Activated T-cell treated with anti-CD3 and anti-CD28 coated beads, Interleukin-2, amount 50 U/mL, for 48 hours (primary cell): ENCODE measurements at places on chromosomes 7 and 10.

DNA sequence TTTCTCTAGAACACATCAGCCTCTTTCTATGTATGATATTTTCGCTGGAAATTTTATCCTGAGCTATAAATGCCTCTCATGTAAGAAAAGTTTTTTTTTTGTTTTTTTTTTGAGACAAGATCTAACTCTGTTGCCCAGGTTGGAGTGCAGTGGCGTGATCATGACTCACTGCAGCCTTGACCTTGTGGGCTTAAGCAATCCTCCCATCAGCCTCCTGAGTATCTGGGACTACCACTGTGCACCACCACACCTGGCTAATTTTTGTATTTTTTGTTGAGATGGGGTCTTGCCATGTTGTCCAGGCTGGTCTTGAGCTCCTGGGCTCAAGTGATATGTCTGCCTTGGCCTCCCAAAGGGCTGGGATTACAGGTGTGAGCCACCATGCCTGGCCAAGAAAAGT, 80.4 kb downstream of the ADK start:
- no peak for DNase-seq

DNA sequence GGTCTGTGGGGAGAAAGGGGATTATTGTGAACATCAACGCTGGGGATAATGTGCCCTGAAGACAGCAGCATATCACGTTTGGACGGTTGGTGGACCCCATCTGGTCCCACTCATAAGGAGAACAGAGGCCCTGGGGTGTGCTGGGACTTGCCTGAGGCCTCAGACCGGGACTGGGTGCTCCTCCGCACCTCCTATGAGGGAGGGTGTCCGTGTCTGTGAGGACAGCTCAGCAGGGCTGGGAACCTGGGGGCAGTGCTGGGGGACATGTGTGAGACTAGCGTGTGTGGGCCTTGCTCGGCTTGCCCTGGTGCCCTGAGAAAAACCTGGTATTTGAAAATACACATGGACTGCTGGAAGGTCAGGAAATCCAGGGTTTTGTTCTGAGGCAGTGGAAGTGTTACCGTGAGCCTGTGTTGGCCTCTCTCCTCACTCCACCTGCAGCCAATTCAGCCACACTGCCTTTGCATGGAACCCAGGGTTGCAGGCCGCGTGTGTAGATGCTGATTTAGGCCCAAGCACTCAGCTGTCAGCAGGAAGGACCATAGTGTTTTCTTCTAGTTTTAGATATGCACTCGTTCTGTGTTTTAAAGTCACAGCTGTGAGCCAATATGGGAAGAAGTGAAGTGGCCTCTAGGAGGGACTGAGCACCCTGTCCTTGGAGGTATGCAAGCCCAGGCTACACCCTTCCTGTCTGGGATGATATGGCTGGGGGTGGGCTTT, 13.4 kb upstream of the SH2D4B start:
- no peak for DNase-seq

- DNase-seq: no peak
These were observed 218.8 kb downstream of the PHF14 start for GRCh38 chr7:11192506-11192905.

GRCh38 chr10:21526188-21526859, 842 bp upstream of the SKIDA1 start:
- peak; percentile 69 for DNase-seq

DNA sequence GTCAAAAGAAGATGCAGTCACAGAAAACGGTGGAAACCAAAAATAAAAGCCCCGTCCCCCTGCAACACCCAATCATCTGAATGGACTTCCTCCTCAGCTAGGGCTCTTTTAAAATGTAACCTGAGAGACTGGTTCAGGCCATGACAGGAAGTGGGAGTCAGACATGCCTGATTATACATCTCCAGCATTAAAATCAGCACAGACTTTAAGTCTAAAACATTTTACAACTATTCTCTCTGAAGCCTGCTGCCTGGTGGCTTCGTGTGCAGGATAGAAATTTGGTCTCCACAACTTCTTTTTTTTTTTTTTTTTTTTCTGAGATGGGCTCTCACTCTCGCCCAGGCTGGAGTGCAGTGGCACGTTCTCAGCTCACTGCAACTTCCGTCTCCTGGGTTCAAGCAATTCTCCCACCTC, 30.3 kb downstream of the HACD1 start:
- no peak for DNase-seq

GRCh38 chr10:125916977-125917376, 20.6 kb downstream of the FANK1 start:
- DNase-seq: no peak

DNA sequence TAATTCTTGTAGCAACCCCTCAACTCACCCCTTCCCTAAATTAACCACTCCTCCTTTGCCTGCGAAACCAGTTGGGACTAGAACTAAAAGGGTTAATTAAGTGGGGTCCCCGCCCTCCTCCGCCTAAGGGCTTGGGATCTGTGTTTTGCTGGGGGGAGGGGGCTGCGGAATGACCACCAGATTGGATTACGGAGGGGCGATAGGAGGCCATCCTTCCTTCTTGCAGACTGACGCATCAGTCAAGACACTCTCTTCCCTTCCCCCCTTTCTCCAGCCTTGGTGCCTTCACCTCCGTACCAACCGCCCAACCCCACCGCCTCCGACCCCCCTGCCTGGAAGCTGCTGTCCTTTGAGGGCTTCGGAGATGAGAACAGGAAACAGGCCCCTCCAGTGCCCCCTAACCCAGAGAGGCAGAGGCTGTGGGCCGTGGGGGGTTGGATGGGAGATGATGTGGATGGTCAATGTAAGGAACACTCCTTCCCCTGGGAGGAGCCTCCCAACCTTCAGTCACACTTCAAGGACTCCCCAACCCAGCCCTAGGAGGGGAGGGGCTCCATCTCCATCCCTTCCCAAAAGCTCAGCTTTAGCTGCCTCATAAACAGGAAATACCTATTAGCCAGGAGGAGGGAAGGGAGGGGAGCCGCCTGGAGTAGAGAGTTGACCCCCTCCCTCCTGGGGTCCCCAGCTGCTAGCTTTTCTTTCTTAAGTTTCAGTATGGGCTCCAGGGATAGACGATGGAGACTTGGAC, 997 bp upstream of the LDB1 start:
- no peak for DNase-seq

DNA sequence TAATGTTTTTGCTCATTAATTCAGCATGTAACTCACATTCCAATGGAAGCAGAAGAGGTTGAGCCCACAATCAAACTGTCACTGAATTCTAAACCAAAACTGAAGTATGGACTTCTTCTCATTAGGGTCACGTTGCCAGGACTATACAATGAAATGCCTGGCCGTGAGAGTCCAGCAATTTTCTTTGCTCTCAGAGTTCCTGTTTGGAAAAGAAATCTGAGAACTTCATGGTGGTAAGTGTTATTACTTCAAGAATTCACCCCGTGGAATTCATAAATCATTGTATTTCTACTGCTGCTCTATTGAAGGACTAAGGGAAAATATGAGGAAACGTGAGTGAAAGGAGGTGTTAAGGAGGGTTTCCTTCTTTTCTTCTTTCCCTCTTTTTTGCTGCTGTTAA, 441.8 kb upstream of the AKR1E2 start:
- no peak for DNase-seq

DNA sequence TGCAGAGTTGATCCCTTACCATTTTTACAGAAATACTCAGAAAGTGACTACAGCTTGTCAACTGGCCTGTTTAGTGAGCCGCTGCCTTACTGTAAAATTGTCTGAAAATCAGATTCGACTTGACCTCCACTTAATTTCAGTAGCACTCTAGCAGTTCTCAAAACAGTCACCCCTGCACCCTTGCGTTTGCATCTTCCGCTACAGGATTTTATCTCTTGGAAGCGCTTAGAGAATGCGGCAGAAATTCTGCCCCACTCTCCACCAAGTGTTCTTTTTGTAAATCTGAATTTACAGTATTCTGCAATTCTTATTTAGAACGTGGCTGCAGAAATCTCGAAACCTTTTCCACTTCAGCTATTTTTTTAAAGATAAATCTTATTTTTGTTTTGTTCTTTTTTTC, 1.9 kb upstream of the TWIST1 start:
- no peak for DNase-seq

DNA sequence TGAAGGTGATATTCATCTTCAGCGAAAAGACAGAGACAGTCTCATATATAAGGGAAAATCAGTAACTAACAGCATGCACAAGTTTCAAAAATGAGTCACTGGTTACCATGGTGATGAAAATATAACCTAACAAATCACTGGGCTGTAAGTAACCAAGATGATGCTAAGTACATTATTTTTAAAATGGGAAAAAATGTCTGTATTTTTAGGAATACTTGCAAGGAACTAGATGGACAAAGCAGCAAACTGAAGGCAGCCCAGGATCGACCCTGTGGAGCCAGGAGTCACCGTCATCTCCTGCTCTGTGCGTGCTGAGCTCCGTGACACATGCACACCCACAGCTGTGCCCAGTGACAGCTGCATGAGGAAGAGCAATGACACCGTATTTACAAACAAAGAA, 137.3 kb downstream of the ELMO1 start:
- peak; percentile 39 for DNase-seq

- no peak for DNase-seq
These were observed 122.6 kb upstream of the PTER start for GRCh38 chr10:16314259-16314658.

GRCh38 chr7:121810831-121811672, 61.9 kb upstream of the PTPRZ1 start:
- no peak for DNase-seq

GRCh38 chr10:48247680-48248079, 26.8 kb downstream of the FRMPD2 start:
- peak; percentile 7 for DNase-seq

GRCh38 chr10:84337199-84337598, 8.8 kb downstream of the CCSER2 start:
- no peak for DNase-seq

DNA sequence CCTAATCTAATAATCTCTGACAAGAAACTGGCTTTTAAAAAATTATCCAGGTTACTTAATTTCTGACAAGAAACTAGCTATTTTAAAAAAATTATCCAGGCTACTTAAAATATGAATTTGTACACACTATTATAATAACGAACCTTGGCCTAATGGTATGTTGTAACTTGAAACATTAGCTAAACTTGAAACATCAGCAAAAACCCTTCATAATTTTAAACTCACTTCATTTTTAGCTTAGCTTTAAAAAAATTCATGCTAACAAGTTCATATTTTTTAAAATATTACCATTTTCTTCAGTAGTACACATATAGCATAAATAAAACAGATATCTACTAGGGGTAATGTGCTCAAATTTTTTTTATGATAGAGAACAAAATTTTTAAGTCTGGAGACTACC, 35.6 kb downstream of the BRAF start:
- no peak for DNase-seq

DNA sequence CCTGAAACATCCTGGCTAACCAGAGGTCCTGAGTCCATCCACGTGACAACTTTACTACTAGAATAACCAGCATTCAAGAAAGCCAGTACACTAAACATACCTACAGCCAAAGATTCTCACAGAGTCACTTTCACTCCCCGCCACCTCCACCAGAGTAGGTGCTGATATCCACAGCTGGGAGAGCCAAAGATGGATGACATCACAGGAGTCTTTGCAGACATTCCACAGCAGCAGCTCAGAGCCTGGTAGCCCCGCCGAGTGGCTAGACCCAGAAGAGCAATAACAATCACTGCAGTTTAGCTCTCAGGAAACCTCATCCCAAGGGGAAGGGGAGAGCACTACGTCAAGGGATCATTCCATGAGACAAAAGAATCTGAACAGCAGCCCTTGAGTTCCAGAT, 13.5 kb upstream of the ADAM22 start:
- no peak for DNase-seq

DNA sequence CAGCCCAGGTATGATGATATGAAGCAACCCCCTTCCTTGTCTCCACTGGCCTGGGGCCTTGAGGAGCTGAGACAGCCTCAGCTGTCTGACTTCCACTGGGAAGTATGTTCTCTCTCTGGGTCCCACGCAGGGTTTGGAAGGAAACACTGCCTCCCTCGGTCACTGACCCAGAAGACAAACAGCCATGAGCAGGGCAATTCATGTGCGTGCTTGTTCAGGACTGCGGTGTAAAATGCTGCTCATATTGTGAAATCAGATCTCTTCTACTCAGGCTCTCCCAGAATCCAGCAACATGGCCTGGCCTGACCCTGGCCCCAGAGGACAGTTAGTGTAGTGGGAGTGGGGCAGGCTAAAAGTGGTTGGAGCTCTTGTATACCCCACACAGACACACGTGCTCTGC, 2.8 kb downstream of the CLCN1 start:
- no peak for DNase-seq

DNA sequence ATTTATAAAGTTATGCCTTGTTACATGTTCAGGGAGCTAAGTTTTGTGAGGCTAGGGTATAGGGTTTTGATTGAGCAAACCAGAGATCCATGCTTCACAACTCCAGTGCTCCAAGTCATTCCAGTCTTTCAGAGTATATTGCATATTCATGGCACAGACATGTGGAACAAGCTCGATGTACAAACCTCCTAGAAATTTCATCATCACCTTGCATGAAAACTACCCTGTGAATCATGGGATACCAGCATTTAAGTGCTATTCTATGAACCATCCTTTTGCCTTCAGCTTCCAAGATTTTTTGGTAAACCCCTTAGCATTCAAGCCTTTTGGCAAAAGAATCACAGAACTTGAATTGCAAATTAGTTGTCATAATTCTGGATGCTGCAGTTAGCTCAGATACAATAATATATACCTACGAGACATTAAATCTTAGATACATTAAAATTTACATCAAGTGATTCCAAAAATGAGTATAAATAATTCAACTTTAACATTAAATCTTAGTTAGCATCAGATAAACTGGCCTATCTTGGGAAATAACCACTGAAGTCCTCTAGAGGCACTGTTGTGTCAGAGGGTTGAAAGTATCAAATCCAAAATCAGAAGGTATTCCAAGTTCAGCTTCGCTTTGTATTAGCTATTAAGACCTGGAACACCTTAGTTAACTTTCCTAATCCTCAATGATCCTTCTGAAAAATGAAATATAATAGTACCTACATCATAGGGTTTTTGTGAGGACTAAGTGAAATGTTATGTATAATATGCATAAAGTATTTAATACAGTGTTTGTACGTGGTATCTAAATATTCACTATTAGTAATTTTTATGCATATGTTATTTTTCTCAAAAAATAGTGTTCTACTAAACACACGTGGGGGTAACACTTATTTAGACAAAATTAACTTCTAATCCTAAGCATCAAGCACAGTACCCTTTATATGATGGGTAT, 55.5 kb upstream of the CABCOCO1 start:
- no peak for DNase-seq

DNA sequence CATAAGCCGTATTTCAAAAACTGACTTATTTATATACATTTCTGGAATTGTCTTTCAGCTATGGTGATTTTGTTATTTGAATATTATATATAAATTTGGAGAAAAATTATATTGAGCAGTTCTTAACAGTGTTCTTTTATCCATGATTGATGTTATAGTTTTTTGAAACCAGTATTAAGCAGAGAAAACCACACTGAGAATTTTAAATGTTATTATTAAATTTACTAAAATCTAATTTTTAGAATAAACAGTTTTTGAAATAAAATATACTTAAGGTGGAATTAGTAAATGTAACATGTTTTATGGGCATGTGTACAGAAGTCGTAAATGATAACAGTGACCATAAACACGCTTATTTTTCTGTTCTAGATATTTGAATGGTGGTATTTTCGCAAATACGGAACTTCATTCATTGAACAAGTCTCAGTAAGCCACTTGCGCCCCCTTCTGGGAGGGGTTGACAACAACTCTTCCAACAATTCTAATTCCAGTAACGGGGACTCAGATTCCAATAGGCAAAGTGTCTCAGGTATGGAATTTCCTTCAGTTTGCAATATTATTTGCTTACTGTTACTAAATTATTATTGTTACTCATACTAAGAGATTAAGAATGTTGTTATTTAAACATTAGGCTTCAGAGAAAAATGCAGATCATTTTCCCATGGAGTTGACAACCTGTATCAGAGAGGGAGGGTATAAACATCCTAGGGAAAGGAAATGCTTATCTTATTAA, 166.1 kb downstream of the ST7 start:
- DNase-seq: peak; percentile 83
